ENCODE measurements at places on chromosomes 13 and 19. TPM values are rescaled to one million over a fixed set of nuclear protein-coding genes. Genes with fewer than 3 reads are reported as not detected.

DNA sequence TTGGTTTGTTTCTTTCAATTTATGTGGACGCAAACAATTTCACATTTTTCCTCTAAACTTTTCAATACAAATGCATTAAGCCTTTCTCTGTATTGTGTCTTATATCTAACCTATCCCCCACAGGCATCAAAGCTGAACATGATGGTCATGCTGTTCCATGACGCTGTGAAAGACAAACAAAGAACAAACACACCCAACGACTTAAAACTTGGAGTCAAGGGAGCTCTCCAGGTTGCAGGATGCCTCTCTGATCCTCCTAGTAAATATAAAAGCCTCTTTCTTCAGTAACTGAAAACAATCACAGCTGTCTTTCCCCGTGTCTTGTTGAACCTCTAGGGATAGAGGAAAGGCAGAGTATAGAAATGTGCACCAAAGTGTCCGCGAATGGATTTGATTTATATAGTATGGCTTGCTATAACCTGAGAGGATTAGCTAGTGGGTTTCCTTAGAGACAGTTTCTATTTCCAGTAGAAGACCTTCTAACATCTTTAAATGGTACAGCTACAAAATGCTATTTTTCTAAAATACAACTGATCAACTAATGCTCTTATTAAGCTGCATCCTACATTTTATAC is 43.1 kb downstream of the PCDH9 start:
- H3K27ac ChIP-seq = no peak overlapping the region
- H3K27me3 ChIP-seq = no peaks in the 10 kb centered on the region
- H3K36me3 ChIP-seq = no peaks in the 10 kb centered on the region
- no peak overlapping the region for H3K4me3 ChIP-seq
- H3K4me1 ChIP-seq = no peaks in the 10 kb centered on the region
- no peak for DNase-seq

- no peak overlapping the region for H3K27ac ChIP-seq
- no peaks in the 10 kb centered on the region for H3K27me3 ChIP-seq
- H3K4me1 ChIP-seq = no peaks in the 10 kb centered on the region
Observed at GRCh38 chr13:102825921-102826706, 19.7 kb upstream of the ERCC5 start.

MISP3 gene
- total RNA-seq = 3.7 TPM

FAAP24 gene
- 1.5 TPM for total RNA-seq
